ENCODE measurements at places on chromosomes 2 and 18. TPM values are rescaled to one million over a fixed set of nuclear protein-coding genes. Genes with fewer than 3 reads are reported as not detected.

LRRC30 gene
- total RNA-seq: not detected

LINC00305 gene
- not detected for total RNA-seq

YPEL5 gene
- 250 TPM for total RNA-seq

ANKRD30B gene
- total RNA-seq: not detected

TDRD15 gene
- not detected for total RNA-seq

MC4R gene
- not detected for total RNA-seq

PLCL1 gene
- 0.60 TPM for total RNA-seq

IL1RL2 gene
- 2.2 TPM for total RNA-seq

CNTNAP5 gene
- not detected for total RNA-seq

NEB gene
- under 0.01 TPM for total RNA-seq

DYSF gene
- total RNA-seq: not detected

PTPN4 gene
- 16.4 TPM for total RNA-seq

CYP26B1 gene
- total RNA-seq: 0.52 TPM

NT5C1B gene
- not detected for total RNA-seq

RGPD4 gene
- not detected for total RNA-seq

MOGAT1 gene
- not detected for total RNA-seq

OSBPL6 gene
- total RNA-seq: 0.52 TPM

CSRNP3 gene
- 2.0 TPM for total RNA-seq

NT5DC4 gene
- not detected for total RNA-seq

IL18R1 gene
- total RNA-seq: 1.0 TPM

HDHD2 gene
- total RNA-seq: 12.9 TPM

ITGA4 gene
- 84.8 TPM for total RNA-seq

GKN1 gene
- not detected for total RNA-seq

REG1A gene
- total RNA-seq: not detected

DTNA gene
- total RNA-seq: 19.1 TPM

DYNC1I2 gene
- total RNA-seq: 106 TPM

ZNF516 gene
- total RNA-seq: 17.6 TPM

ALK gene
- total RNA-seq: 0.16 TPM

ANKRD30BL gene
- total RNA-seq: not detected

OR6B2 gene
- not detected for total RNA-seq

IL1R2 gene
- total RNA-seq: 0.79 TPM

CYP1B1 gene
- total RNA-seq: 76.6 TPM

CHRNA1 gene
- not detected for total RNA-seq

IL36B gene
- total RNA-seq: not detected

EML6 gene
- 0.17 TPM for total RNA-seq

KATNAL2 gene
- 3.8 TPM for total RNA-seq

AQP12A gene
- not detected for total RNA-seq

CCDC68 gene
- under 0.01 TPM for total RNA-seq

PROM2 gene
- total RNA-seq: 1.1 TPM

SLC5A7 gene
- total RNA-seq: not detected

PLGLB2 gene
- 0.63 TPM for total RNA-seq

METAP1D gene
- total RNA-seq: 4.9 TPM

GKN2 gene
- not detected for total RNA-seq

LRP2 gene
- total RNA-seq: not detected

ATP6V1C2 gene
- total RNA-seq: not detected

KYNU gene
- 1.6 TPM for total RNA-seq

EFHD1 gene
- not detected for total RNA-seq

CD8B2 gene
- total RNA-seq: not detected

C2orf92 gene
- 1.4 TPM for total RNA-seq
